PC-3 (cell line): ENCODE measurements at places on chromosomes 6 and 20. TPM values are rescaled to one million over a fixed set of nuclear protein-coding genes. Genes with fewer than 3 reads are reported as not detected.

DNA sequence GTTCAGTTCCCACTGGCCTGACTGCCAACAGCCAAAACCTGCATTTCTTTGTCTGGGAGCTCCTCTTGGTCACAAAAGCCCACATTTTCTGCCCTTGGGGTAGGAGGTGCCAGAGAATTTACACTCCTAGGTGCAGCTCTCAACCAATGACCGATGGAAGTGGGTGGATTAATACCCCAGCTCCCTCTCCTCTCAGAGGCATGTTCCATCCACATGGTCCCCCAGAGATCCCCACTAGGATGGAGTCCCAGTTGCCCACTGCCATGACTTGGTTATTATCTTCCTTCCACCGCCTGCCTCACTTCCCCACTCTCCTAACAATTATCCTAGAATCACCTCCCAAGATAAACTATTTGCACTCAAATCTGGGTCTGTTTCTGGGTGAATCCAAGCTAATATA is 111.1 kb upstream of the RIN2 start:
- no peak for DNase-seq
- no peak overlapping the region for H3K27ac ChIP-seq
- peaks cover 58% of the 10 kb centered on the region for H3K27me3 ChIP-seq
- no peak overlapping the region for H3K4me3 ChIP-seq
- H3K4me1 ChIP-seq: no peaks in the 10 kb centered on the region

CST5 gene
- not detected in 2 replicates for total RNA-seq

TREM1 gene
- 0.98 TPM in 1 of 2 replicates, not detected in the other for total RNA-seq

GRCh38 chr6:155521719-155522118 is 66.1 kb upstream of the NOX3 start:
- DNase-seq: peak; percentile 40
- H3K27me3 ChIP-seq: no peaks in the 10 kb centered on the region
- H3K27ac ChIP-seq: peak overlapping the region; percentile 55
- peaks cover 20% of the 10 kb centered on the region for H3K4me1 ChIP-seq
- H3K4me3 ChIP-seq: no peak overlapping the region

LY6G6F gene
- total RNA-seq: not detected in 2 replicates
